ACHN (cell line): ENCODE measurements at places on chromosomes 7 and 10.

DNA sequence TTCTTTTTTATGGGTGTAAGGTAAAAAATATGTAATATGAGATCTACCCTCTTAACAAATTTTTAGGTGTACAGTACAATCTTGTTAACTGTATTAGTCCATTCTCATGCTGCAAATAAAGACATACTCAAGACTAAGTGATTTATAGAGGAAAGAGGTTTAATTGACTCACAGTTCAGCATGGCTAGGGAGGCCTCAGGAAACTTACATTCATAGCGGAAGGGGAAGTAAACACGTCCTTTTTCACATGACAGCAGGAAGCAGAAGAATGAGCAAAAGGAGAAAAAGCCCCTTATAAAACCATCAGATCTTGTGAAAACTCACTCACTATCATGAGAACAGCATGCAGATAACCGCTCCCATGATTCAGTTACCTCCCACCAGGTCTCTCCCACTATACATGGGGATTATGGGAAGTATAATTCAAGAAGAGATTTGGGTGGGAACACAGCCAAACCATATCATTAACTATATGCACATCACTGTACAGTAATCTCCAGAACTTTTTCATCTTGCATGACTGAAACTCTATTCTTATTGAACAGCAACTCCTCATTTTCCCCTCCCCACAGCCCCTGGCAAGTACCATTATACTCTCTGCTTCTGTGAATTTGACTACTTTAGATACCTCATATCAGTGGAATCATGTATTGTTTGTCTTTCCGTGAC is 127.4 kb downstream of the WNT2 start:
- DNase-seq, result no peak

DNA sequence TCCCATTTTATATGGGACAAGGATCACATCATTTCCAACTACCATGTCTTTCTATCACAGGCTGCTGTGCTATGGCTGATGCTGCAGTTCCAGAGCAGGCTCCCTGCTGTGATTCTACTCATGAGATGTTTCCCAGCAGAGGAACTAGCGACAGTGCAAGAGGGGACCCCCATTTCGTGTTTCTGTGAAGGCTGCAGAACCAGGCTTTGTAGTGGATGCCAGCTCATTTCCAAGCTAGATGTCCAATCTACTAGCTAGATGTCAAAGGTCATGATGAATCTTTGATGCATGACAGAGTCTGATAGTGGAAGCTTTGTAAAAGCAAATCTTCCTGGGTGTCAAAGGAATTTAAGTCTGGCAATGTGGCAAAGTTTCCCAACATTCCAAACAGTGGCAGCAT is 21.2 kb upstream of the MYO3A start:
- no peak for DNase-seq

DNA sequence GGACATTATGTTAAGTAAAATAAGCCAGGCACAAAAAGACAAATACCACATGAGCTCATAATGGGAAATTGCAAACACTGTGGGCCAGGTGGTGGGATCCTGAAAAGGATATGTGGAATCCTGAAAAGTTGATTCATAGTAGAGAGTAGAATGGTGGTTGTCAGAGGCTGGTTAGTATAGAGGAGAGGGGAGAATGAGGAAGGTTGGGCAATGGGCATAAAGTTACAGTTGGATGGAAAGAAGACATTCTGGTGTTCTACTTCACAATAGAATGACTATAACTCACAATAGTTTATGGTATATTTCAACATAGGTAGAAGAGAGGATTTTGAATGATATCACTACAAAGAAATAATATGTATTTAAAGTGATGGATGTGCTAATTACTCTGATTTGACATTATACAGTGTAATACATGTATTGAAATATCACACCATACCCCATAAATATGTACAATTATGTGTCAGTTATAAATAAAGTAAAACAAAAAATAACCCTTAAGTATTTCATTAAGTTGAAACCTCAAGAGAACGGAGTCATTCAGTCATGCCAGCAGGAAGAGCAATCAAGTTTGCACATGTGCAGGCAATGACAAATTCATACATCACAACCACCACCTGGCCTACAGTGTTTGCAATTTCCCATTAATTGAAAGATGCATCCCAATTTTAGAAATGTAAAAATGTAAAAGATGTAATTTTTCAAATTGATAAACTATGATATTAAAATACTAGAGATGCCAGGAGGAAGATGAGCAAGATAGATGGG is 156.7 kb downstream of the MAGI2 start:
- DNase-seq, result no peak

DNA sequence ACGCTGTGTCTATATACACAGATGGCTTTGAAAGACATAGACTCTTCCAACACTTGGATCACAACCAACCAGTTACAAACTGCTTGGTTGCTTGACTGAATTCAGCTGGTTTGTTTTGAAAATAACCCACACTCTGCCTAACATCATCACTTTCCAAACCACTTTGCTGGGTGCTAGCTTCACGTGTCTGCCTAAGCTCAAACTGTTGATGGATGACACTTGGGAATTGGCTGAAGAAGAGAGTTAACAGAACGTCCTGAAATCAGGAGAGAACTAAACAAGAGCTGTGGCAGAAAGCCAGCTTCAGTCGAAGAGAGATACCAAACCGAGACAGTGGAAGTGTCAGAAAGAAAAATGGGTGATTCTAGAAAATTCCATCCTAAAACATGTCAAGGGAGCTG is 420.8 kb upstream of the AUTS2 start:
- no peak for DNase-seq

DNA sequence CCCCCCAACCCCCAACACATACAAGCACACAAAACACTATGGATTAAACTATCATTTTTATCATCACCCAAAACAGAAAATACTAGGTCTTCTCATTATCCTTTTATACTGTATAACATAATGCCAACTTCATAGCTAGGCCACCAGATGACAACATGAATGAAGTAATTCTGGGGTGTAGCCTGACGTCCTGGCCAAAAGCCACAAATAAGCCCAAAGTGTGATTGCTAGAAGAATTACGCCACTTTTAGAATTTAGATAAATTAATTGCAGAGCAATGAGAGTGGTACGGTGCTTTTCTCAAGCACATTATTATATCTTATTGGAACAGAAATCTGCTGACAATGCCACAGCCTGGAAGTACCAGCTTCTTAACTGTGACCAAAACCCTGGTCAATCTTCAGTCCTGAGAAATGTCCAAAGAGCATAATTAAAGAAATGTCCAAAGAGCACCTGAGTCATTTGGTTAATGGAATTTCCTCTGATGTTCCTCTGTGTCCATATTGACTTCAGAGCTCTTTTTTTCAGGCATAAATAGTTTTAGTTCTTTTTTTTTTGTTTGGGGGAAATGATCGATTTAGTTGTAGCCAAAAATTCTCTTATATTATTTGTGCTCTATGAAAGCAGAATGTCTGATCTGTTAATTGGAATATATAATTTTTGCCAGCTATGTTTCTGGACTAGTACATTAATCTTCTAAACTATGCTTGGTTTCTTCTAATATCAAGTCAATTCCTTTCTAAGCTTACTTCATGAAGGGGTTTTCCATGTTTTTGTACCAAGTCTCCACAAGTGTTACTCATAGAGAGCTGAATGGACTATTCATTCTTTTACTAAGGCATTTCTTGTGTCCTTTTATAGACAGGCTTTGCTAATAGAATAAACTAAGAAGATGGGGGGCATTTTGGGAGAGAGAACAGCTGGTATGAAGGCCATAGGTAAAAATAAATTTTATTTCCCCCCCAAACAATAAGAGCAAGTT is 233.4 kb upstream of the SLC26A5 start:
- no peak for DNase-seq

GRCh38 chr10:5317547-5318107 is 47.1 kb upstream of the UCN3 start:
- DNase-seq, result peak; percentile 76

DNA sequence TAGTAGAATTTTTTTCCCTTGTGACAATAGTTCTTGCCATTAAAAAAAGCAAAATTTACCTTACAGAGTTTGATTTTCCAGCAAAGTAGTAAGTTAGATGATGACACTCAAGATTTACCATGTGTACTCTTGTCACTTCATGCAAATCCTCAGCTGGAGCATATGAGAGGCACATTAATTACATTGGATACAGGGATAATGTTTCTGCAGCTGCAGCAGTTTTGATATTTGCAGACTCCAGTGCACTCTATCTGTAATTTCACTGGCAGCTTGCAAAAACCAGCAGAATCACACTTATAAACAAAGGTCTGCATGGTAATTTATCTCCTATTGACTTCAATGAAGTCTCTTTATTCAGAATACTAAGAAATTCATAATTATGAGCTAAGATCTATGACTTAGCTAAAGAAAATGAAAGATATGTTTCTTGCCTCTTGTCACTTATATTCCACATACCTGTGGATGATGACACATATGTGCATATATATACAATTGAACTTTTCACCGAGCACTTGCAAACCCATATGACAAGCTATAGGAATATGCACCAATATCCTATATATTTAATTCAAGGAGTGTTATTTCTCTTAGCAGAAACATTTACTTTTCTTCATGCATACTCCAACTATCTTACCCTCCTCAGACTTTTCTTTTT is 530.6 kb downstream of the PHTF2 start:
- DNase-seq, result no peak

GRCh38 chr7:1974290-1975101 is 258.2 kb downstream of the MAD1L1 start:
- DNase-seq, result no peak

- DNase-seq, result no peak
Measured at GRCh38 chr7:4162884-4163564, 519.1 kb upstream of the FOXK1 start.

DNA sequence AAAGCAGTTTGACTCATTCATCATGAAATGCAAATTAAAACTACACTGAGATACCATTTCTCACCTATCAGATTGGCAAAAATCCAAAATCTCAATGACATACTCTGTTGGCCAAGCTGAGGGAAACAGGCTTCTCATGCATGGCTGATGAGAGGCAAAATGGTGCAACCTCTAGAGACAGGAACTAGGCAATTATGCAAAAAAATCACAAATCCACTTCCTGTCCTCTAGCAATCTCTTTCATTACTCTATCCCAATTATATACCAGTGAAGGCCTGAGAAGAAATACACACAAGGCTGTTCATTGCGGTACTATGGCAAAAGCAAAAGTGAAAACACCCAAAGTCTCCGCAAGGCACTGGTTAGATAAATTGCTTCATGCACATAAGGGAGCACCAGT is 25.9 kb upstream of the PTPRN2 start:
- DNase-seq, result no peak
